ENCODE measurements at places on chromosomes 2 and 18.

DNA sequence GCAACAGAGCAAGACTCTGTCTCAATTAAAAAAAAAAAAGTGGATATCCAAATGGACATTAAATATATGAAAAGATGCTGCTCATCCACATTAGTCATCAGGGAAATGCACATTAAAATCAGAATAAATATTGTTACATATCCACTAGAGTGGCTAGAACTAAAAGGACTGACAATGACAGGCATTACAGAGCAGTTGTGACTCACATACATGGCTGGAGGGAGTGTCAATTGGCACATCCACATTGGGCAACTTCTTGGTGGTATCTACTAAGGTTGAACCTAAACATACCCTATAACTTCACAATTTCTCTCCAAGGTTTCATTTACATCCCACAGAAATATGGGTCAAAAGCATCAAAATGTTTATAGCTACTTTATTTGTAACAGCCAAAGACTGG lies 14.0 kb upstream of the DNER start:
- no peak for DNase-seq

DNA sequence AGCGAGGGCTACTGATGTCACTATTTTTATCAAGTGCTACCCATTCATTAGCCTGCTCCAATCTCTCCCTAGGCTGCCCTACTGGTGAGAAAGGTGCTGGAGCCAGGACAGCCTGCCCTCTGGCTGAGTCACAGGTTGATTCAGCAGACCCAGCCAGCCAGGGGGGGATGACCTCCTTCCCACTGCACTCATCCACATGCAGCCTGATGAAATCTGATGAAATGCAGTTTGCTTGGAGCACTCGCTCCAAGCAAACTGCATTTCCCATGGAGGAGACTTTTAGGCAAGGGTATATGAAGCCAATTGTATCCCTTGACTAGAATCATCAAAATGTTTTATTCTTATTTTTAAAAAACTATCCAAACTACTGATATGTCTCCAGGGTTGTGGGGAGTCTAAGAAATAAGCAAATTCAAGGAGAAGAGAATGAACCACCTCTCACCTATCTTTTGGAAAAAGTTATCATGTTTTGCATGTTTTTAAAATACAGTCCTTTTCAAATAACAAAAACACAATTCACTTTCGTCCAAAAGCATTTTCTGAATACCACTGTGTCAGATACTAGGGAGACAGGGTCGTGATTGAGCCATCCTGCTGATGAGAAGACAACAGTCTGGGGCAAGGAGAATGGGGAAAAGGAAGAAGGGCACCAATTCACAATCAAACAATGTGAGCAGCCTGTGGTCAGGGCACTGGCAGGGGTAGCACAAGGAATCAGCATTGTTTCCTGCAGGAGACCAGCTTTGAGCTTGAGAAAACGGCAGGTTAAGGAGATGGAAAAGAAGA lies 128.3 kb downstream of the AFF3 start:
- no peak for DNase-seq

- DNase-seq: no peak
Observed at GRCh38 chr2:35787302-35788031, 568.1 kb upstream of the CRIM1 start.

DNA sequence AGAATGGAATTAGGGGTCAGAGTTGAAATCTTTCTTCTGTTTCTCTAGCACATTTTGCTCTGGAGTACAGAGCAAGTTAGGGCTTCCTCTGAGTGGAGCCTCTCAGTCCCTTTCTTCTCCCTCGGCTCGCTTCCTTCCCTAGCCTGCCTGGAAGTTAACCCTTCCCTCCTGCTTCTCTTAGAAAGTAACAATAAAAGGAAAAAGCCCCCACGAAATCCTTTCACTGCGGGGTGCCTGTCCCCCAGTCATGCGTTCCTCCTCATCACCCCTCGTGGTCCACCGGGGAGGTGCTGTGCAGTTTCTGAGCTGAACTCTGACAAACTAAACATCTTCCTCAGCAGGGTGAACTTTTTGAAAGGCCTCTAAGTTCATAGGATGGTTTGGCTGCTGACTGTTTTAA lies 2.0 kb downstream of the IGFBP2 start:
- DNase-seq: no peak

DNA sequence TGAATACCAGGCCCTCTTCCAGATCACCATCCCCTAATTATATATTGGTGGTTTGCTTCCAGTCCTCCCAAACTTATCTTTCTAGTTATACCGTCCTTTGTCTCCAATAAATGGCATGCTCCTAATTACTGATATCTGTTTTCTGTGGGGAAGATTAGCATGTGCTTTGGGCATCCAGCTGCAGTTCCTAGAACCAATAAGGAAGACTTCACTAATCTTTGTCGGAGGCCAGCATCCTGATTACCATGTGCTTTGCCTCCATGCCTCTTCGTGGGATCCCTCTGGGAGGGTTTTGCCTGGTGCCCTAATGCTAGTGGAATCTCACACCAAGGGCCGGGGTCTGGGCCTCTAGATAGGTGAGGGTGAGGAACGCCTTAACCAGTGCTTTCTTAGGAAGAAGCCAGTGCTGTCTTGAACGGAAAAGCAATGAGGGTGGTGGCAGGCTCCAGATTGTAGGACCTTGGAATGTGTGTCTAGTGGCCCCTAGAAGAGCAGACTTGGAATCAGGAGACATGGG lies 47.7 kb downstream of the ACKR3 start:
- DNase-seq: no peak

GRCh38 chr18:43876286-43876685 lies 599.0 kb upstream of the SYT4 start:
- no peak for DNase-seq

DNA sequence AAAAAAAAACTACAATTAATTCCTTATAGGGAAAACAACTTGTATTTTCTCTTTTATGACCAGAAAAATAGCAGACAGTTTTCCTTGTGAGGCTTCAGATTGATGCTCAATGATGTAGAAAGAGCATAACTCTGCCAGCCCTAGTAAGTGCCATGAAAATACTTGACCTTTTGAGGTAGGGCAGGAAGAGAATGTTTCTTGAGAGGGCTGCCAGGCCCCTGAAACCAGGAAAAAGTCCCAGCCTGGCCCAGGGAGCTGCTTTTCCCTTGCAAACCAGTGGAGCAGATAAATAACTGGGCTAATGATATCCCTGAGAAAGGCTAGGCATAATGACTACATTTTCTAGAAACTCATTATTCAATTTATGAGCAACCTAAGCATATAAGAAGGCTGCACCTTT lies 126.8 kb downstream of the SLC8A1 start:
- DNase-seq: no peak

DNA sequence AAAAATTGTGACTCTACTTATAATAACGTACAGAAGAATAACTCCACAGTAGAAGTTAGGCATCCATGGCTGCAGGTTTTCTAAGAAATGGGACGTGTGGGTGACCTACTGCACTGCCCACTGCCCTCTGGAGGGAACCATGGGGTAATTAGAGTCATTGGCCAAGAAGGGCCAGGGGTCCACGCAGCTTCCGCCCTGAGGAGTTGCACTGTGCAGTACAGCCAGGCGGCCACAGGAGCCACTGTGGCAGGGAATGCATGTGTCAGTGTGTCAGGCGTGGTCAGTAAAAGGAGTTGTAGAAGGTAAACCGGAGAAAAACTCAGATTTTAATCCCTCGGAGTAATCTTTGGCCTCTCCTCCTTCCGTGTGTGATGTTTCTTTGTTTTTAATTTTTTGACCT lies 24.8 kb downstream of the NCK2 start:
- DNase-seq: no peak

GRCh38 chr18:13382366-13382953 lies 163.9 kb downstream of the LDLRAD4 start:
- no peak for DNase-seq

DNA sequence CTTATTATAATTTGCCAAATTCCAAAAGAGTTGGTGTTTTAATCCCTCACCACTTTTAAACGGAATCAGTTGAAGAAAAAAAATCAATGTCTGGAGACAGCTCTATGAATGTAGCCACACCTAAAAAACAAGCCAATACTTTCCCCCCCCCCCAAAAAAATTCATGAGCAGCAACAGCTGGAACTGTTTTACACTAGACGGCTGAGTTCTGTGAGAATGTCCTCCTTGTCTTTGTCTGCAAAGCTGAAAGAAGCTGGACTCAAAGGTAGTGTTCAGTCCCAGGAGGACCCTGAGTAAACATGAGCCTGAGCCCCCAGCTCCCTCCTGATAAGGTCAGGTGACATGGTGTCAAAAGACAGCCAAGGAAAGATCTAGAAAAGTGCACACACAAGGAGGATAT lies 68.2 kb downstream of the ZNF521 start:
- no peak for DNase-seq

GRCh38 chr2:84925724-84926376 lies 20.4 kb downstream of the TMSB10 start:
- DNase-seq: peak; percentile 98

DNA sequence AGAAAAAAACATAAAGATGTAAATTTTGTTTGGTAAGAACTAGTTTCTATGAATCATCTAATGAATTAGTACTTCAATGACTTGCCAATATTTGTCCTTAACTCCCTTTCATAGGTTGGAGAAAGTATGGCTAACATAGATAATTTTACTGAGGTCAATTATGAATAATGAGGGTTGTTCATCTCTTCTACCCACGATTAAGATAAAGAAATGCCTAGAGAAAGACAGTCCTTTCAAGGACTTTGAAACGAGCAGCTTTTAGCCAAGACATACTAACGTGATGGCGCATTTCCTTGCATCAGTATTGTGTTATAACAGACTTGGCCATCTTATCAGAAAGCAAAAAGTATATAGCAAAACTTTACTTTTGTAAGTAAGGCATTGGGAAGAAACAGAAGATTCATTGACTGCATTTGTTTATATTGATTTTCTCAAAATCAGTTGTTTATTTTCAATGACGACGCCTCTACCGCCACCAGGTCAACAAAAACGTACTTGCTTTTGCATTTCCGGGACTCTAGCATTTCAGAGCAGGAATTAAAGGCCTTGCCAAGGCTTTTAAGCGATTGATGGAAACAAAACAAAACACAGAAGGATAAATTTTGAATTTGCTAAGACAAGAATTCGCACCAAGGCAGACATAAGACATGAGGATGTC lies 961 bp downstream of the RBM43 start:
- DNase-seq: no peak

- no peak for DNase-seq
Observed at GRCh38 chr2:178947006-178947405, 102.9 kb downstream of the CCDC141 start.

DNA sequence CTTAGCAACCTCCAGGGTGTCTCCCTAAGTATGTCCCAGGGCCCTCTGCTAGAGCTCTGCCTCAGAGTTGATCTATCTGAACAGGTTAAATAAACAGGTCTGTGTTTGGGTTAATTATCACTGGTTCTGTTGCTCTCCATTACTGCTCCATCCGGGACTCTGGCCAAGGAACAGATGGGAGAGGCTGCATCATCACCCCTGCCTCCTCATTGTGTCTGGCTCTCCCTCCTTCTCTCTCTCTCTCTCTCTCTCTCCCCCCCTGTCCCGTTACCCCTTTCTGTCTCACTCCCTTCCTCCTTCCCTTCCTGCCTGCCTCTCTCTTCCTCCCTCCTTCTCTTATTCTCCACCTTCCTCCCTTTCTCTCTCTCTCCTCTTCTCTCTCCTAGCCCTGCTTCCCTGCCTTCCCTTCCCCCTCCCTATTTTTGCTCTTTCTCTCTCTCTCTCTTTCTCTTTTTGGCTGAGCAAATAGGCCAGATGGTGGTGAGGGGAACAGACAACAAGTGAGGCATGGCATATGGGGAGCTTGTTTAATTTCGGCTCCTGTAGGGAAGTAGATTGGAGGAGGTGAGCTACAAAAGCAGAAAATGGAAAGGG lies 62.1 kb downstream of the SETBP1 start:
- DNase-seq: no peak

GRCh38 chr2:172232708-172233396 lies 130.2 kb upstream of the DLX2 start:
- DNase-seq: no peak

DNA sequence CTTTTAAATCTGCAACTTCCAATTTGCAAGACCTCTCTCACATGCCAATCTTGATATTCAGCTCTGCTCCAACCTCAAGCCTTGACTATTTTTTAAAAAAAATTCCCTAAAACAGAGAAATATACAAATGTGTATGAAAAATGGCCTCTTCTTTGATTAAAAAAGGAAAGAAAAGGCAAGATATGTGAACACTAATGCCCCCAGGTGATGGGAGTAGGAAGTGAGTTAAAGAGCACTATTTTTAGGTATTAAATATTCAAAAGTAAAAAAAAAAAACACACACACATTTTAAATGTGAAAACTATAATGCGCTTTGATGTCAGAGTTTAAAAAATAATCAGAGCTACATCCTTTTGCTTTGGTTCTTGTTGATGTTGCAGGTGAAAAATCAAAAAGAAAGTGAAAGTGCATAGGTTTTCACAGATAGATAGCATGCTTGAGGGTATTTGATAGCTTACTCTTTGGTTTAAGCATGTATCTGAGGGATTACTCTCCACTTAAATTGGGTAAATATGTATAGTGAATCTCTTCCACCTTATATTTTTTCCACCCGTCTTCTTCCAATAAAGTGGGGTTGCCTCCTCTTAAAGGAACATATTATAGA lies 406.0 kb upstream of the POU3F3 start:
- DNase-seq: no peak

DNA sequence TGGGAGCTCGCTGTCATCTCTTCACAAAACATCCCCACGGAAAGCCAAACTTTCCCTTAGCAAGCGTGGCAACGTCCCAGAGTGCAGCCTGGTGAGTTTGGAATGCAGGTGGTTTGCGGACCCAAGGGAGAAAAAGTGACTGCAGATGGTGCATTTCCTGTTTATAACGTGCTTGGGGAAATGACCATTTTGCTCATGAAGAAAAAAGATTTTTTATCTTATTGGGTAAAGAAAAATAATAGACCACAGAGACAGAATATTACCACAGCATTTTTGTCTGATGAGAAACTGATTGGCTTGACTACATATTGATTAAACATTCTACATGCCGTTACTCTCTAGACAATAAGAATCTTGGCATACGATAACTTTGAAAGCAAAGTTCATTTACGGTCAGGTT lies 136.5 kb downstream of the COPS8 start:
- DNase-seq: no peak

- no peak for DNase-seq
Observed at GRCh38 chr18:48342581-48342980, 66.6 kb downstream of the ZBTB7C start.

- no peak for DNase-seq
Observed at GRCh38 chr2:138182937-138183312, 218.7 kb downstream of the HNMT start.

GRCh38 chr2:208013285-208014178 lies 11.8 kb downstream of the PLEKHM3 start:
- DNase-seq: no peak

GRCh38 chr18:21000667-21001066 lies 110.9 kb downstream of the ROCK1 start:
- no peak for DNase-seq

Data from stimulated activated CD8-positive, alpha-beta memory T cell treated with anti-CD3 and anti-CD28 coated beads, Interleukin-15, amount 100 ng/mL, for 1 hour (primary cell).